Endothelial cell of umbilical vein (primary cell): ENCODE measurements at places on chromosomes 11 and 22. TPM values are rescaled to one million over a fixed set of nuclear protein-coding genes. Genes with fewer than 3 reads are reported as not detected.
A peak's percentile ranks its signal among the peaks of the same experiment; 100 is the strongest.

- DNase-seq: no peak
These were observed 69.7 kb downstream of the APIP start for GRCh38 chr11:34846467-34846866.

DNA sequence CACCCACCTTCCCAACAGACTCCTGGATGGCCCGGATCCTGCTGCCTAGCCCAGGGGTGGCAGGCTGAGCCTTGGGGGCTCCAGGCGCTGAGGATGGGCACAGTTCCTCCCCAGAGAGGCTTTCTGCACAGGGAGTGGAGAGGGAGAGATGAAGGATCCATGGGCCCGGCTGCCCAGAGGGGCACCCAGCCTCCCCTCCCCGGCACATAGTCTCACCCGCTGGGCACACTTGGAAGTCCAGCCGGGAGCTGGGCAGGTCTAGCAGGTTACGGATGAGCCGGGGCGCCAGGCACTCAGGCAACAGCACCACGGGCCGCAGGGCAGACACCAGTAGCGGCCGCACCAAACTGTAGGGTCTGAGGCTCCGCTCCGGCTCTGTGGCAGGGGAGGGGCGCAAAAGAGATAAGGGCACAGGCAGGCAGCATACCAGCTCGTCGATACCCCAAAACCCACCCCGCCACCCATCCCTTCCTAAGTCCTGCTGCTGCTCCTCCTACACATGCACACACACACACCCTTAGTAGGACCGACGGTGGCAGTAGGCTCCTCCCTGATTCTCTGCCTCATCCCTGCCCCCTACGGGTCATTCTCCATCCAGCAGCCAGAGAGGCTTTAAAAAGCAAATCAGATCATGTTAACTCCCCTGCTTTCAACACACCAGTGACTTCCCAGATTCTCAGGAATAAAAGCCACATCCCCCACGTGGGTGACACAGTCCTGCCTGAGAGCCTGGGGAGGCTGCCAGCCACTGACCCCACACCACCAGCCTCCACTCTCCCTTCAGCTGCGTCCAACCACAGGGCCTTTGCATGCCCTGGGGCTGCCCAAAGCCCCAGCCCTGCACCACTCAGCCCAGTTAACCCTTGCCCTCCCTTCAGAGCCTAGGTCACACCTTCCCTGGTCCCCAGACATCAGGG is 6.5 kb upstream of the MFNG start:
- peak; percentile 37 for DNase-seq

DNA sequence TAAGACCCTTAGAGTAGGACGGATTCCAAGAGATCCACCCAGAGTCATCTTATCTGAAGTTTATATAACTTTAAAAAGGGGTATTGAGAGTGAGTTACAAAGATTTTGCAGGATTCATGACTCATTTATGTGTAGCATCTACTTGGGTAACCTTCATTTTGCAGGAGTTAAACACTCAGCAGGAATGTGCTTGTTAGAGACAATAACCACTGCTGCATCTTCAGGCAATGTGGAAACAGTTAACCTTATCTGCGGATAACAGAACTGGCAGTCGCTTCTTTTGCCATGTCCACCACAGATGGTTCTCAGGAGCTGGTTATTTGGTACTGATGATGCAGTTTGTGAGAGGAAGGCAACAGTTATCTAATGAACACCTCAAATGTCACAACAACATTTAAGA is 417.9 kb upstream of the DDI1 start:
- no peak for DNase-seq

- DNase-seq: no peak
These were observed 20.1 kb downstream of the OVOL1 start for GRCh38 chr11:65806979-65807378.

OR51S1 gene
- not detected in 2 replicates for total RNA-seq

- DNase-seq: no peak
These were observed 24.3 kb upstream of the KCNQ1OT1 start for GRCh38 chr11:2724104-2724503.

DNA sequence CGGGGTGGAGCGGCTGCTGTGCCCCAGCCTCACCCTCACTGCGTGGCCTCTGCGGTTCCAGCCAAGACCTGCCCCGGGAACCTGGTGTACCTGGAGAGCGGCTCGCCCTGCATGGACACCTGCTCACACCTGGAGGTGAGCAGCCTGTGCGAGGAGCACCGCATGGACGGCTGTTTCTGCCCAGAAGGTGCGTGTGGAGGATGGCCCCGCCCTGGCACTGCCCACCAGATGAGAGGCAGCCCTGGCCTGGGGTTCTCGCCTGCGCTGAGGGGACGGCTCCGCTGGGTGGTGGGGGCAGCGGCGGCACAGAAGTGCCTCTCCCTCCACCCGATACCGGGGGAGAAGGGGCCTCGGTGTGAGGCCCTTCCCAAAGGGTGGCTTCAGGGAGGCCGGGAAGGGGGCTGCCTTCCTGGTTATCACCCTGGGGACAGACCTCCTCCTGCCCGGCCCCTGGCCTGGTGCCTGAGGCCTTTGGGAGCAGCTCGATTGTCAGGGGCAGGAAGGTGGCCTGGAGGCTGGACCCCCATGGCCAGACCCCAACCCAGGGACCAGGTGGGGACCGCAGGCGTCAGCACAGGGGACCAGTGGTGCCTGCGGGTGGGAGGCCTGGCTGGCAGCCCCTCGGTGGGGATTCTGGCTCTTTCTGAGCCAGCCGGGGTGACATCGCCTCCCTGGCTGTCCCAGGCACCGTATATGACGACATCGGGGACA is 7.1 kb downstream of the MUC2 start:
- DNase-seq: no peak

DNA sequence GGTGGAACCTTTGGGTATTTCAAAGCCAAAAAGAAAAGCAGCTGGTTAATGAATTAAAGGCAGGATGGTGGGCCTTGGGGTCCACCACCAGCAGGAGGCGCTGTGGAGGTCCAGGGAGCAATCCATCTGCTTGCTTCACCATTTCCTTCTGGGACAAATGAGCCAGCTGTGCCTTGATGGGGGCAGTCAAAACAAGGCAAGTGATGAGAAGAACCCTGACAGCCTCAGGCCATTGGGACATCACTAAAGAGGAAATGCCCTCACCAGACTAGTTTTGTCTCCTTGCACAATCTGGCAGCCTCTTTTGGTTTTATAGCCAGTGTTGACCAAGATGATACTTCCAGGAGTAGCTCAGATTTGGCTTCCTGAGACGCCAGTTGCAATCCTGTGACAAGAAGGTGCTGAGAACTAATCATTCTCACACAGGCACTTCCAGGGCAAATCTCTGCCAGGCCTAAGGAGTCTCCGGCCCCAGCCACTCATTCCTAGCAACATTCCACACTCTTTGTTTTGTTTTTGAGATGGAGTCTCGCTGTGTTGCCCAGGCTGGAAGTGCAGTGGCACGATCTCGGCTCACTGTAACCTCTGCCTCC is 38.2 kb upstream of the WEE1 start:
- DNase-seq: peak; percentile 66

DNA sequence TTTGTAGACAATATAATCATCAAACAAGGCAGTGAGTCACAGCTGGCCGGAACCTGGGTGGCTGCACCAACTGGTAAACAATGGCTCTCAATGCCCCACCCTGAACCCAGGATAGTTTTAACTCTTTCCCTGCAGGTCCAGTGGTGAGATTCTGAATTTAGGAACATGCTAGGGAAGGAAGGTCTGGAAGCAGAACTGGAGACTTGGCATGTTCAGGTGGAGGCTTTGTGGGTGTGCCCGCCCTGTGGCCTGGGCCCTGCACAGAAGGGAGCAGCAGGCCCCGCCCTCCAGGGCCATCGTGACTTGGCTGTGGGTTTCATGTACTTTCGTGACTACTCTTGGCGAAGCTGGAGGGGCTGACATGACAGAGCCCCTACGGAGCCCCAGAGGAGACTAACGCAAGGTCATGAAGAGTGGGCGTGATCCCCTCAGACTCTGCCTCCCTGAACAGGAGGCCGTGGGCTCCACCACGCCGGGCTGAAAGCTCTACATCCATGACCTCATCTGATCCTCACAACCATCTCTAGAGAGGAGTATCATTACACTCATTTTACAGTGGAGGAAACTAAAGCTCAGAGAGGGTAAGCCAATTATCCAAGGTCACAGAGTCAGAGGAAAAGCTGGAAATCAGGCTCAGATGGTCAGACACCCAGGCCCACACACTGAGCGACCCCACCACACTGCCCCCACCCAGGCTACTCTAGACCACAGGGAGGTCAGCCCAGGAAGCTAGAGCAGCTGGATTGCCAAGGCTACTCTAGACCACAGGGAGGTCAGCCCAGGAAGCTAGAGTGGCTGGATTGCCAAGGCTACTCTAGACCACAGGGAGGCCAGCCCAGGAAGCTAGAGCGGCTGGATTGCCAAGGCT is 27.3 kb downstream of the MAFF start:
- DNase-seq: peak; percentile 89

GRCh38 chr11:128716661-128717210 is 22.9 kb downstream of the FLI1 start:
- peak; percentile 60 for DNase-seq

DNA sequence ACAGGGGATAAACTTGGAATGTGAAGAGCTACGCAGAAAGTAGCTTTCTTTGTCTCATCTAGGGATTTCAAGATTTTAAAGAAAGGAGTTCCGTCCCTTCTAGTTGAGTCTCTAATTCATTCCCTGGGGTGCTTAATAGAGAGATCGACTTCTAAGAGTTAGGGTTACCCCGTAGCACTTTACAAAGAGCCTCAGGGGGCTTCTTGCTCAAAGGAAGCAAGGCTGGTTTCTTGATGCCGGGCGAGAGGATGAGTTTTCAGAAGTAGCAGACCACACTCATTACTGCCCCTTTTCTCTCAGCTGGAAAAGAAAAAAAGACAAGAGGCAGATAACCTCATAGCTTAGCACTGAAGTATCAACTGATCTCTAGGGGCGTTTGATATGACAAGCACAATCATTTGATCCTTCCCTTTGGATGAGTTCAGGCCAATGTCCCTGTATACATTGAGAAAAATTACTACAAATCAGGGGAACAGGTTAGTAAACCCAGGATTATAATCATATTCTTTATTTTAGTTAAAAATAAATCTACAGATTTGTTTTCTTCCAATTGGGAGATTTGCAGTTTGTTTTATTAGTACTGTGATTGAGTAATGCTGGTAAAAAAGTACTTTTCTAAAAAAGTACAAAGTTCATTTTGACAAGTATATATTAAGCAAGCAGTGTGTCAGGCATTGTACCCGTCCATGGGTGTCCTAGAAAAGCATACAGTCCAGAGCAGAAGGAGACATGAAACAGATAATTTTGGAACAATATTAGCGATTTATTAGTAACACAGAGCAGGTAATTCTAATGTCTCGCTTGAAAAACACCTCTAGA is 18.7 kb downstream of the ELMOD1 start:
- no peak for DNase-seq

CRYBA4 gene
- total RNA-seq: not detected in 2 replicates

GRCh38 chr11:66069715-66070603 is at the start of gene PACS1:
PACS1 (plus strand) TSS chr11:66070272; CDS start chr11:66070487, 215 bp downstream.
- DNase-seq: peak; percentile 69

OR8A1 gene
- not detected in 2 replicates for total RNA-seq

DNA sequence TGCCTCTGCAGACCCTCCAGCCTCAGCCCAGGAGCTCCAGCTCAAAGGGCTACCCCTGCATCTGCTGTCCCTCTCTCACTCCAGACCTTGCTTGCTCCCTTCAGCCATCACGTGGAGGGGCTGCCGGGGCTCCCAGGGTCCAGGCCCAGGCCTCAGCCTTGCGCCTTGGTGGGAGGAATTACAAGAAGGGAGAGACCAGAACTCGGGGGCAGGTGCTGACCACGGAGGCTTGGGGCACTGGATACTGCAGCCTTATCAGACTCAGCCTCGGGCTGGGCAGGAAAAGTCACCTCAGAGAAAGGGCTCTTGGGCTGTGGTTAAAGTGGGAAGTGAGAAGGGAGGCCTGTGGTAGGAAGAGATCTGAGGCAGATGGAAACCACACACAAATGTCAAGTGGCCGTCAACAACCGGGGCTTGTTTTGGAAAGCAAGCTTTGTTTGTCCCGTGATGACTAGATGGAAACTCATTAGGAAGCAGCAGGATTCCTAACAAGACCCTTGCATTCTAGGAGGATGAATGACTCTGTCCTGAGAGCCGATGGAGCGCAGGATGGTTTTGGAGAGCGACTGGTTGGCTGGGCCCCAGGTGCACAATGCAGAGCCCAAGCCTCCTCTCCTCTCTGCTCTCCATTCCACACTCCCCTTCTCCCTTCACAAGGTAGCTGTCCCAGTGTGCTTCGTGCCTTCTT is 1321.7 kb downstream of the TBC1D22A start:
- no peak for DNase-seq

GRCh38 chr22:17827466-17827865 is 53.2 kb upstream of the BID start:
- no peak for DNase-seq

KRTAP5-7 gene
- total RNA-seq: not detected in 2 replicates

SBF2 gene
- 36.7 and 42.4 TPM in 2 replicates for total RNA-seq

NCF4 gene
- total RNA-seq: not detected in 2 replicates

WNT7B gene
- total RNA-seq: not detected in 2 replicates

GRCh38 chr11:117420143-117420485 is 92.5 kb downstream of the CEP164 start:
- DNase-seq: no peak

DNA sequence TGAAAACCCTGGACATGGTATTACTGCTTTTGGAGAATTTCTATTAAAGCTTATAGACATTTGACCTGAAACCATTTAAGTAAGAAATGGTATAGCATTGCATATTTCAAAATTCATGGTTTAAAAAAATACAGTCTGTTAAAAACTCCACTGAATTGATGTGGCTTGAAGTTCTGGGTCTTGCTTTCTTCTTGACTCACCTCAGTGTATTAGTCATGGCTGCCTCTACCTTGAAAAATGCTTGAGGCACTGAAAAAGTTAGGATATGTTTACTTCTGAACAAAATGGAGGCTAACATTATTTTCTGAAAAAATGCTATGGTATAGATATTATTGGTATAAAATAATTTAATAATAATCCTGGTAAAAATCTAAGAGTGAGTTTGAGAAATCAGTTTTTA is 349.2 kb downstream of the AASDHPPT start:
- no peak for DNase-seq

DNA sequence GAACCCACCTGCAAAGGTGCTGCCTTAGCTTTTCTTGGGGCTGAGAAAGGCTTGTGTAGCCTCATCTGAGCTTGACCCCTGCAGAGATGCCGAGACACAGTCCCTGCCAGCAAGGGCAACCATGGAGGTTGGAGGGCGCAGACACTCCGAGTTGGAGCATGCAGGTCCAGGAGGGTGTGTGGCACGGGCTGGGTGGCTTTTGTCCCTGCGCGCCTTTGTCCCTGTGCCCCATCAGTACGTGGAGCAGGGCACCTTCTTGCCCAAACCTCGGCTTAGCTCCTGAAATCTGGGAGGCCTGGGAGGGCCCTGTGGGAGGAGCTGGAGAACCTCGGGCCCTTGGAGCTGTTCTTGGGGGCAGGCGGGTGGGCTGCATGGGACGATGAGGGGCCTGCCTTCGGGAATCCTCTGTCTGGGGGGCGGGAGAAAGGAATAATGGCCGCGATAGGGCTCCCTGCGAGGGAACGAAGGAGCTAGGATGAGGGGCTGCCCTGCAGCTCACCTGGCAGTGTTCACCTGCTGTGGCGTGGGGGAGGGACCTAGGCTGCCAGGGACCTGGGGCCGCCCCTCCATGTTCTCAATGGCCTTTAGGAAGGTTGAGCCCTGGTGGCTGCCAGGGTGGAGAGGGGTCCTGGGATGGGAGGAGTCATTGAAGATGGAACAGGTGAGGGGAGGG is 3.4 kb downstream of the BRSK2 start:
- no peak for DNase-seq

SRPRA gene
- total RNA-seq: 104 and 106 TPM in 2 replicates
